ENCODE measurements at places on chromosomes 6 and 20.
A peak's percentile ranks its signal among the peaks of the same experiment; 100 is the strongest.

- DNase-seq: no peak
Observed at GRCh38 chr6:56856036-56856580, 98.8 kb upstream of the BEND6 start.

DNA sequence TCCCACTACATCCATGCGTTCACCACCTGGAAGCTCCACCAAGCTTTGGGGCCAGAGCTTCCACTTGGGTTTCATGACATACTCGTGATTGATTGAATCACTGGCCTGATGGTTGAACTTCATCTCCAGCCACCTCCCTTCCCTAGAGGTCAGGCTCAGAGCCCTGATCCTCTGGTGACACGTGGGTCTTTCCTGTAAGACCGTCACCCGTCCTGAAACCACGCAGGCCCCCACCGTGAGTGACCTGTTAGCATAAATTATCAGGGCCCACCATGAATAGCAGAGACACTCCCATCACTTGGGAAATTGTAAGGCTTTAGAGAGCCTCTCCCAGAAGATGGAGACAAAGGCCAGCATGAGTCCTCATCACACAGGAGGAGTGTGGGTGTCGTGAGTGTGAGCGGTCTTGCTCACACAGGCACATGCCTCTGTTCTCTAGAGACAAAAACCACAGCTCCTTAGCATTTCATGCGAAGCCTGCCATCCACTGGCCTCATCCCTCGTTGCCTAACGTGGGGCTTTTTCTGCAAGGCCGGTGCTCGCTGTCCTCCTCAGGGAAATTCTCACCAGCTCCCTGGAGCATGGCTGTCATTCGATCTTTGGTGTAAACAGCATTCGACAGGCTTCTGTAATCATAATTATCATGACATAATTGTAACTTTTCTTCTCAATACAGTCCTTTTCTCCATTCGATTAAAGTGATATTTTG lies 65.1 kb upstream of the DUSP22 start:
- no peak for DNase-seq

DNA sequence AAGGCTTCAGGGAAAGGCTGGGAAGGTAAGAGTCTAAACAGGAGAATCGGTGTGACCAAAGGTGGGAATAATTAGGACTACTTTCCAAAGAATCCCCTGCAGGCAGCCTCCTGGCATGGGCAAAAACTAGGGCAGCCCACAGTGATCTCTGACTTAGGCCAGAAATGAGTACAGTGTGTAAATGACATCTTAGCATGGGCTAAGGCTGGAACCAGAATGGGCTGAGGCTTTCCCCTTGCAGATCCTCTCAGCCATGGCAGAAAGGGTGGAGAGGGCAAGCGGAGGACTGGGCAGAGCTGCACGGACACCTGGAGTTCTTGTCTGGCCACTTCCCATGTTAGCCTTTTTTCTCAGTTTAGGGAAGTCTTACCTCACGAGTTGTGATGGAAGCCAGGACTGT lies 69.9 kb upstream of the FOXQ1 start:
- DNase-seq: no peak

GRCh38 chr20:31968291-31969126 lies 558 bp downstream of the XKR7 start:
- DNase-seq: no peak

DNA sequence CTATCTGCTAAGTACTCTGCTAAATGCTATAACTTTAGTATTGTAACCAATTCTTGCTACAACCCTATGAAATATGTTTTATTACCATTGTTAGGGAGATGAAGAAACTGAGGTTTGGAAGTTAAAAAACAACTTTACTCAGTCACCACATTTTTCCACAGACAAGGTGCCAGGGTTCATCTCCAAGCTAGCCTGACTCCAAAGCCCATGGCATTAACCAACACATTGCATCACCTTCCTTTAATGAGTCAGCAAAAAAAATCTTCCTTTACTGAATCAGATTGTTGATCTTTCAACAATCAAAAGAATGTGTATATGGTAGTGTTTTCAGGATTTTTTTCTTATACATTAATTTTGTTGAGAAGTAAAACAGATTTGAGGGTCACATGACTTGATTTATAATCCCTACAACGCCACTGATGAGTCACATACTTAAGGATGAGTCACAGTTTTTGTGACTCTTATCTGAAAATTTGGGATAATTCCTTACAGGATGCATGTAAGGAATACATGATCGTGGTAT lies 41.5 kb downstream of the MAN1A1 start:
- DNase-seq: no peak

DNA sequence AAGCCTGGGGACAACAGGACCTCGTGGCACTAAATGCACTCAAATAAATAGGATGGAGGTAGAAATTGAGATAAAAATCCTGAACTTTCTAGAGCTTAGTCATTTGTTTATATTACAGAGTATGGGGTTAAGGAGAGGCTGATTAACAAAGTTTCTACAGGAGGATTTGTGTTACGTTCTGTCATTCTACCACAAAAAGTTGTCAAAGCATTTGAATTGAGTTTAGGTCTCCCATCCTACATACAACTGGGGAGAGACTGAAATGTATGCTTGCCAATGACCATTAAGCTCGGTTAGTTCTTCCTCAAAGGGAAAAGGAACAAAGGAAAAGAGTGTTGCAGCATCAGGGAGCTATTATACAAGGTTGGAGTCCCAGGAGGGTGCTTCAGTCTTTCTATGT lies 597.9 kb downstream of the COL12A1 start:
- no peak for DNase-seq

DNA sequence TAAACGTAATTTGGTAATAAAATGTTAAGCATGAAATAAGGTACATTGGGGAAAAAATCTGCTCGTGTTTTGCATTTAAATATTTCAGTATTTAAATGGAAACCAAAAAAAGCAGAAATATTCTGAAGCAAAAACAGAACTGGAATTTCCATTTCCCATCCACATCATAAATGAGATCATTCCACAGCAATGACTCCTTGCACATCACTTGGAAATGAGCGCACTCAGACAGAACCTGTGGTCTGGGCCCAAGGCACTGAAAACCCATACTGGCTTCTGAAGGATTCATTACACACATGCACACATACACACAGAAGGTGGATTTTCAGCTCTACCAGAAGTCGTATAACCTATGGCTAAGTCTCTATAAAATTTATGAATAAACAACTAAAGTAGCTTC lies 174.8 kb downstream of the IBTK start:
- DNase-seq: peak; percentile 60

GRCh38 chr6:107217248-107217647 lies 101.9 kb upstream of the BEND3 start:
- DNase-seq: no peak

- no peak for DNase-seq
Observed at GRCh38 chr6:15234068-15234758, 11.7 kb upstream of the JARID2 start.

DNA sequence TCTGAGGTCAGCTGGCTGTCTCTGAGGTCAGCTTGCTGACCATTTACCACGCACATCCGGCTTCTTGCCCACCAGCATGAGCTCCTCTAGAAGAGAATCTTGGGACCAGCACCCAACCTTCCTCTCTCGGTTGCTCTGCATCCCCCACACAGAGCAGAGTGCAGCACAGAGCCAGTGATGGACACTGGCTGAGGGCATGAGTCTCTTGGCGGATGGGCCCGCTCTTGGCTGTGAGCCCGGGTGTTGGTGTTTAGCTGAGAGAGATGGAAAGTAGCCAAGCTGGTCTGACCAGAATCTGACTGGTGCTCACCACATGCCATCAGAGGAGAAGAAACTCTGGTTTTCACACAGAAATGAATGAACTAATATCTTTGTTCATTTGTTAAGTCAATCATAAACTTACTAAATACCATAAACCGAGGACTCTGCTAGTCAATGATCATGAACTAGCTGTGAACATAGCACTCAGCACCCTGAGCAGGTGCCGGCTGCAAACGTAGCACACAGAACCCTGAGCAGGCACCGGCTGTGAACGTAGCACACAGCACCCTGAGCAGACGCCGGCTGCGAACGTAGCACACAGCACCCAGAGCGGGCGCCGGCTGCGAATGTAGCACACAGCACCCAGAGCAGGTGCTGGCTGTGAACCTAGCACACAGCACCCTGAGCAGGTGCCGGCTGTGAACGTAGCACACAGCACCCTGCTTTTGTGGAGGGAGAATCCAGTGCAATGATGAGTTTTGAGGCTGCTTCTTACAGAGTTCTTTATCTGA lies 10.4 kb upstream of the THBS2 start:
- no peak for DNase-seq

- peak; percentile 59 for DNase-seq
Observed at GRCh38 chr6:106163966-106164877, 78.1 kb downstream of the PRDM1 start.

DNA sequence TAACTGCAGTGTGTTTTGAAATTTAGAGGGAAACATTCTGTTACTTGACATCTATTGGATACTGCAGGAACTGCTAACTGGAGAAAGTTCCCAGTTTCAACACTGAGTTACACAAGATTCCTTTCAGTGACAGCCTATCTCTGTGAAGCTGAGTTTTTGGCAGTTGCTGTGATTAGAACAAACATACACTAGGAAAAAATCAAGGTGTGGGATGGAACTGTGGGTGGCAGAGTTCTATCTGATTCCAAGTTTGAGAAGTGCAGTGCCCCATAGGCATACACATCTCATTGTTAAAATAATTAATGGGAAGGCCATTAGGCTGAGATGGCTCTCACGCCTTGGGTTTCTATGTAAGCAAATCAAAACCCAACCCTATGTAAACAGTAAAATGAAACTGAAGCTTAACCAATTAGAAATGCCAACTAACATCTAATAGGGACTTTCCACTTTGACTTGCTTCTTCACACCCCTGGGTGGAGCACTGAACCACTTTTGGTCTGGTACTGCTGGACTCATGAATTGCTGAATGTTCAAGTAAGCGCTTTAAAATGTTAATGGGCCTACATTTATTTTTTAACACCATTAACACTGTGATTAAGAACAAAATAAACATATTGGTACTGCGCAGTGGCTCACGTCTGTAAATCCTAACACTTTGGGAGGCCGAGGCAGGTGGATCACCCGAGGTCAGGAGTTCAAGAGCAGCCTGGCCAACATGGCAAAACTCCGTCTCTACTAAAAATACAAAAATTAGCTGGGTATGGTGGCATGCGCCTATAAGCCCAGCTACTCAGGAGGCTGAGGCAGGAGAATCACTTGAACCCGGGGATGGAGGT lies 55.2 kb upstream of the TBC1D7 start:
- no peak for DNase-seq

DNA sequence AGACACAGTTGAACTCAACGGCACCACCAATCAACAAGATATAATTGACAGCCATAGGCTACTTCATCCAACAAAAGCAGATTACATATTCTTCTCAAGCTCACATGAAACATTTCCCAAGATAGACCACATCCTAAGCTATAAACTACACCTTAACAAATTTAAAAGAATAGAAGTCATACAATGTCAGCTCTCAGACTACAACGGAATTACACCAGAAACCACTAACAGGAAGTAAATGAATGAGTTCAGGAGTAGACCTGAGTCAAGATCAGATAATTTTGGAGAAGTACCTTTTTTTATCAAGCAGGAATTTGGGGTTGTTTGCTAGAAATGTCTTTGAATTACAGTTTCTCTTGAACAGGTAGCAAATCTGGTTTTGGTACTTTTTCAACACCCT lies 237.8 kb downstream of the TBX18 start:
- no peak for DNase-seq

GRCh38 chr6:103721923-103722322 lies 1137.8 kb downstream of the HACE1 start:
- no peak for DNase-seq

- no peak for DNase-seq
Observed at GRCh38 chr20:17572034-17572638, 2.3 kb downstream of the DSTN start.

GRCh38 chr20:48066851-48067250 lies 281.6 kb upstream of the SULF2 start:
- no peak for DNase-seq

GRCh38 chr6:10362300-10362699 lies 52.6 kb downstream of the TFAP2A start:
- no peak for DNase-seq

- DNase-seq: no peak
Observed at GRCh38 chr20:49984426-49985153, 1.8 kb downstream of the SNAI1 start.

DNA sequence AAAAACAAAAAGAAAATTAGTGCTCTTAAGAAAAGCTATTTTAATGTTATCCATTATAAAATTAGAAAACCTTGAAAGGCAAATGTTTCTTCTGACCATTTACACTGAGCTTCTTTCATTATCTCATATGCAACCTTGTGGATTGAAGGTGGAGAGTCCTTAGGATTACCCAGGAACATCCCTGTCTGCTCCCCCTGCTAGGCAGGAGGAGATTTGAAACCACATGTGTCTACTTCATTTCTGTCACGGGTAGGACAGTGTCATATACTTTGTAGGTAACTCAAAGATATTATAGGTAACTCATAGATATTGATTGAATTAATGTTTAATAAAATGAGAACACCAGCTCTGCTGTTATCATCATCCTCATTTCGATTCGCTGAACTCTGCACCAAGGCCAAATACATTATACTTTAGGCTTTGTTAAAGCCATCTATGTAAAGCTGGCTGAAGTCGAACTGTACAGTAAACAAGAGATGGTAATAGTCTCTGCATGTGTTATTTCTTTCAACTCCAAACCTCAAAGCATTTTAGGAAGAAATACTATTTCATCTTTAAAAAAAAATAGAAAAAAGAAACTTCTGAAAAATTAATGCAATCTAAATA lies 49.5 kb downstream of the HDAC2 start:
- DNase-seq: no peak

GRCh38 chr20:9400171-9401025 lies 114.0 kb upstream of the LAMP5 start:
- no peak for DNase-seq

- DNase-seq: no peak
Observed at GRCh38 chr6:6788394-6789032, 200.0 kb downstream of the LY86 start.

DNA sequence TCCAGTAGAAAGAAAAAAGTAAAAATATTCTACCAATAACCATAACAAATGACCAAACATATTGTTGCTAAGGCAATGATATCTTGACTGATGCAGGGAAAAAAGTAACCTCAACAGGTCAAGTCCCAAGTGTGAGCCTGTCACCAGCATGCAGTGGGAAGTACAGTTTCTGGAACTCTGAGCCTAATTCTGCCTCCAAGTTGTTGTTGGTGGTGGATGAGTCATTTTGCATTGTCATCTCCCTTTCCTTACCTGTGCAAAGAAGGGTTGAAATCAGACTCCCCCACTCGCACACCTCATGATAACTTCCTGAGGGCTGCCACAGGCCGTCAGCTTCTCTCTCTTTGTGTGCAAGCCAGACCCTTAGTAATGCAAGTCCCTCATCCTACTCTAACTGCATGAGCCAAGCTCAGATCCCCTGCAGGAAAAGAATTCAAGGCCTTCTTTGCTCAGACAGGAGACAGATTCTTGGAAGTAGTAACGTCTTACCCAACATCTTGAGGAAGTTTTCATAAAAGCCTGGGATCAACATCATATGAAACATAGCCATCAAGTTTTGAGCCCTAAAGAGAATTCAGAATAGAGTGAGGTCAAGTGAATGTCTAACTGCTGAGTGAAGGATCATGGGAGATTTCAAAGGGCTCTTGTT lies 207.6 kb upstream of the FOXA2 start:
- no peak for DNase-seq

DNA sequence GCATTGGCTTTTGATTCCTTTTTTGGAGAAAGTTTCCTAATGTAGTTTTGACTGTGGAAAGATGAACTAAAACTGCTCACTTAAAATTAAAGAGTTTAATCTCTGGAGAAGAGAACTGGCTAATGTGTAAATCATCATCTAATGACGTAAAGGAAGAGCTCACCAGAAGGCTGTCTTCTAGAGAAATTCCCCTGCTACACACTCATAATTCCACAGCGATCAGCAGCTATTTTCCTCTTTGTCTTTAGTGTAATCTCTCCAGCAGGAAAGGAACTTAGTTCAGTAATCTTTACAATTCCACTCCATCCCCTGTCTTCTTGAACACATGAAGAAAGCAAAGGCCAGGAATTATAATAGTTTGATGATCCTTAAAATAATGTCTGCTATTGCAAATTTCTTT lies 15.8 kb downstream of the SPTLC3 start:
- DNase-seq: no peak

All from AG04449 (cell line).